ENCODE measurements at places on chromosomes 3 and 15.

- DNase-seq = no peak
Observed at GRCh38 chr3:50028346-50028745, 60.4 kb upstream of the RBM5 start.

DNA sequence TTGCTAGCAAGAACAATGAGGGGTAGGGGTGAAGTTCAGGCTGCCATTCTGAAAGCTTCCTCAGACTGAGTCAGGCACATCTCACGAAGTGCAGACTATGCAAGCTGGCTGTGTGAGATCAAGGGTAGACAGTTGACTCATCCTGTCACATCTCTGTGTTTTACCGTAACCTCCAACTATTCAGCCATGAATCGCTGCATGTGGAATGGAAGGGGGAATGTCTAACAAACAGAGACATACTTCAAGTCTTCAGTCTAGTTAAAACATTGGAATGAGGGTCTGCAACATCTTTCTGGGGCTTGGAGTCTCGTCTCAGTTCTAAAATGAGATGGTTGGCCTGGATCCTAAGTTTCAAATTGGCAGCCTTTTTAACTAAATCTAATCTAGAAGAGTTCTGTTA, 25.9 kb downstream of the AGTR1 start:
- DNase-seq = no peak

DNA sequence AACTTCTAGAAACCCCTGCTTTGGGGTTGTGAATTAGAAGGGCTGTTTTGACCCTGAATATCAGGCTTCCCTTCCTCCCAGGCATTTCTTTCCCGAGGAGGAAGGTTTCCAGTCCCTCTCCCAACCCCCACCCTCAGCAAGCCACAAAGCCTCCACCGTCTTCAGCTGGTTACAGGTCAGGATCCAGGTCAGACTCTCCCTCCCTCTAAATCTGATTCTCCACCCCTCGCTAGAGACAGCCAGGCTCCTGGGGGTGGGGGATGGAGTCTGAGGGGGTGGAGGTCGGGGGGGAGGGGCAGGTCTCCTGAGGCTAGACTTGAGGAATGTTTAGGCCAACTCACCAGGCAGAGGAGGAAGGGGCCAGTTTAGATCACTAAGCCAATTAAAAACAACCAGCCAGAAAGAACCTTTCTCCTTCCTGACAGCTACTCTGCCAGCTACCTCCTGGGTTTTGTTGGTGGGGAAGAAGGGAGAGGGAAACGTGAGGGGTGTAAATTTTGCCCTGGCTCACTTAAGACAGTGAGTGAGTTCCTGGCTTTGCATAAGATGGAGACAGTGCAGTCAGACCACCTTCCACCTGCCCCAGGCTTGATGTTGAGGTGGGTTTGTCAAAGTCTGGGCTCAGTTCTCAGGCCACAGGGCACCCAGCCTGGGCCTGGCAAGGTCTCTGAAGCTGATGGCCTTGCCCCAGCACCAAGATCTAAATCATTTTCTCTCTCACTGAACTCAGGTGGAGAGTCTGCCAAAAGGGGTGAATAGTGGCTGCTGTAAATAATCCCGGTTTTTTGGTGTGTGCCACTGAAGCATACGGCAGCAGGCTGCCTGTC, 19.5 kb downstream of the BMF start:
- no peak for DNase-seq

DNA sequence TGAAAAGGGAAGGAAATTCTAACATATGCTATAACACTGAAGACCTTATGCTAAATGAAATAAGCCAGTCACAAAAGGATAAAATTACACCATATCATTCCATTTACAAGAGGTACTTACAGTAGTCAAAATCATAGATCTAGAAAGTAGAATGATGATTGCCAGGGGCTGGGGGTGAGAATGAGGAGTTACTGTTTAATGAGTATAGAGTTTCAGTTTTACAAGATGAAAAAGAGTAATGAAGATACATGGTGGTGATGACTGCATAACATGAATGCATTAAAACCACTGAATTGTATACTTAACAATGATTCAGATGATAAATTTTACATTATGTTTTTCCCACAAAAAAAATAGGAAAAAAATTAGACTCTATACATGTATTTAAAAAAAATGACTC, 152.6 kb downstream of the SCAPER start:
- DNase-seq = peak; percentile 18

DNA sequence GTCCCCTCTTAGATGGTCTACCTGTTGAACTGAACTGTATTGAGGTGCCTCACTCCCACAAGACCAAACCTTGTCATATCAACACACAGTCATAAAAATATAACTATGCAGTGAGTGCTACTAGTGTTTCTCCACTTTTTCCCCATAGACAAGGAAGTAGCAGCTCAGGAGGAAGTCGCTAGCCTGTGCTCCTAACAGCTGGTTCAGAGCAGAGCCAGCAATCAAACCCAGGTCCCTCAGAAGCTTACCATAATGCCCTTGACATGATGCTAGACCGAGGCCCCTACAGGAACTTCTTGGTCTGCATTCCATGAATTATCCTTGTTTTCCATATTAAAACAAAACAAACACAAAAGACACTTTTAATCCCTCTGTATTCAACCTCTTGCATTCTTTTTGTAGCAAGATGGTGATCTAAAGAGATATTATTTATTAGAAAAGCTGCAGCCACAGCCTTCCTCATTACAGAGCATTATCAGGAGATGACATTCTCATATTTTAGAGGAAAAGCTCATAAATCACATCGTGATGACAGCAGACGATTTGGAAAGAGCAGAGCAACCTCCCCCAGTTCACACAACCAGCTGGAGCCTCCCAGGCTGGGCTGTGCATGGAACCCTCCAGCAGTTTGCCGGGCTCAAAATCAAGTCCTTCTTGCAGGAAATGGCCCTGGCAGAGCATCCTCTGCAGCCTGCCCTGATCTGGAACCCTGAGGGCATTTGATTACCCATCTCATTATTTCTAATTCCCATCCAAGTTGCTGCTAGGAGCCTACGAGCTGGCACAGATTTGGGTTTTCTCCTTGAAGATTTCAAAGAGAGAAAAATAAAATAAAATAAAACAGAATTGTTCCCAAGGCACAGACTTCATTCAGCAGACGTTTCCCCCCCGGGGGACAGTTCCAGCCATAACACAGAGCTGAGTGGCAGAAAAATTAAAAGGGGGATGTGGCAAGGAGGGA, 118.8 kb downstream of the SRGAP3 start:
- DNase-seq = no peak

DNA sequence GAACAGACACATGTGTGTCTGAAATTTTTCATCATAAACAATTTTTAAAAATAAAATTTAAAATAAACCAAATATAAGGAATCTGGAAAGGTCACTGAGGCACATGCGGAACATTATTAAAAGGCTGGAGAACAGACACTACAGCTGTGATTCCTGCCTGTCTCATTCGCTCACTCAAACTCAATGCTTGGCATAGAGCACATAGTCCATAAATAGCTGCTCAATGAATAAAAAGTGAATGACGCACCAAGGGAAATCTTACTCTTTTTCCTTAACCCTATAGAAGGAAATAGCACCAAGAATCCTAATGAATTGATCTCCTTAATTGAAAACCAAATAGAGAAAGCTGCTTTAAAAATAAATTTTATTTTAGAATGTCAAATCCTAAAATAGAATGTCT, 98.4 kb downstream of the FSIP1 start:
- no peak for DNase-seq

DNA sequence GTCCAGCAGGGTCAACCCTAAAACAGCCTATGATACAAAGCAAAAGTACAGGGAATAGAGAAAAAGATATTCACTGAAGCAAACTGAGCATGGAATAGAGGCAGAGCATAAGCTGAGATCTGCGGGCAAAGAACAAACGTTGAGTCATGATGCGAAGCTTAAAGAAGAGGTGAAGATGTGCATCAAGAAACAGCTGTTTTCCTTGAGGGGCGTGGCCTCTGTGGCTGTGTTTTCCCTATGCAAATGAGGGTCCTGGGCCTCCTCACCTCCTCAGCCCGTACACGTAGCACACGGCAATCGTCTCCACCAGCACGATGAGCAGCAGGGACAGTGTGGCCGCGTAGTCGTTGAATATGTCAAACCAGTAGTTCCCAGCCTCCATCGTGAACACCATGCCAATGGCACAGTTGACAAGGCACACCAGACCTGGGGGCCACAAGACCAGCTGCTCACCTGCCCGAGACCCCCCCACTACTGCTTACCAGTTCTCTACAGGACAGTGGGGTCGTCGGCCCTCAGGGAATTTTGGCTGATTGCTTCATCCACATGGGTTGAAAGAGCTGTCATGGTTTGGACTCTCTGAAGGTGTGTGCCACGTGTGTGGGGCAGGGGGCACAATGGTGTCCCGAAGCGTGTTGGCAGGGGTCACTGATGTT, 33.6 kb downstream of the SLC6A20 start:
- DNase-seq = no peak

DNA sequence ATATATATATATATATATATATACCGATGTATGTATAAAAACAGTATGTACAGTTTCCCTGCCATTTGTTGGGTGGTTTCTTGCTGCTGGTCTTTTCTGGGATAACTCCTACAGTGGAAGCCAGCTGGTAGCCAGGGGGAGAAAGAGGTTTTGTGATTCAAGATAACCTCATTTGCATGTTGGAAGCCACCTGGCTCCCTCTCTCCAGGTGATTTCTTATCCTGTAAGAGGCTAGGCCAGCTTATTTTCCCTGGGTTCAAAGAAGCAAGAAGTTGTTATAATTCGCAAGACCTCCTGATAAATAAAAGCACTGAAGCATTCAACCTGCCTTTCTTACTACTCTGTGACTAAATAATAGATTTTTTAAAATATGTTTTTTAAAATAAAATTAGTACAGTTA, 443.3 kb downstream of the VGLL3 start:
- DNase-seq = no peak

DNA sequence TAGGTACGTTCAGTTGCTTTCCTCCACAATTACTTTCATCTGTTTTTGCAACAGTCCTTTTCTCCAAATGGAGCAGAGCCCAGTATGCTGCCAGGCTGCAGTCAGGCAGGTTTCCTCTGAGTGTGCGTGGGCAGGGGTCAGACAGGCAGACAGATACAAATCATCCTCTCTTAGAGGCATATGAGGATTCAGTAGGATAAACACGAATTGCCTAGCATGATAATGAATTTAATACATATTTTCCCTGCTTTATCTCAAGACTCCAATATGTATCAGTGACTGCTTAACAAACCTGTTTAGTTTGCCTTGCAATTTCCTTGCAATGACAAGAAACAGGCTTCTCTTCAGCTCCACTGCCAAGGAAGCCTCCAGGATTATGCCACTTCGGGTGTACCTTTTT, 140.7 kb upstream of the NR2E3 start:
- DNase-seq = no peak

DNA sequence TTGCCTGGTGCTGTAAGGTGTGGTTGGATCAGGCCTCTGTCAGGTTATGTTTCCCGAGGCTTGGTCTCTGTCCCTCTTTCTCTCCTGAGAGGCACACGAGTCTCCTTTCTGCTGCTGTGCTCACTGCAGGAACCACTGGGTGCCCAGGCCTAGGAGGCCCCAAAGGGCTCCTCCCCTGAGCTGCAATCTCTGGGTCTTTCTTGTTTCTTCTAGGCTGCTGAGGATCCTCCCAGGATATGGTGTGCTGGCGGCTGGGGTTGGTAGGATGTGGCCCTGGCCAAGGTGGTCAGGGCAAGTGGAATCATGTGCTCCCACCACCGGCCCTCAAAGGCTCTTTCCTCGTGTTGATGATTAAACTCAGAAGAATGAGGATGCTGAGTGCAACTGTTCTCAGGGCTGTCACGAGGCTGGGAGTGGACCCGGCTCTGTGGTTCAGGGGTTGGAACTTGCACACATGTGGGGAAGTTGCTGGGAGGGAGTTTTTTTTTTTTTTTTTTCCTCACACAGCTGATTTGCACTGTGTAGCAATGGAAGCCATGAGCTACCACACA, 43.6 kb upstream of the CTSH start:
- no peak for DNase-seq

- no peak for DNase-seq
Observed at GRCh38 chr3:123610331-123610730, 25.5 kb upstream of the HACD2 start.

DNA sequence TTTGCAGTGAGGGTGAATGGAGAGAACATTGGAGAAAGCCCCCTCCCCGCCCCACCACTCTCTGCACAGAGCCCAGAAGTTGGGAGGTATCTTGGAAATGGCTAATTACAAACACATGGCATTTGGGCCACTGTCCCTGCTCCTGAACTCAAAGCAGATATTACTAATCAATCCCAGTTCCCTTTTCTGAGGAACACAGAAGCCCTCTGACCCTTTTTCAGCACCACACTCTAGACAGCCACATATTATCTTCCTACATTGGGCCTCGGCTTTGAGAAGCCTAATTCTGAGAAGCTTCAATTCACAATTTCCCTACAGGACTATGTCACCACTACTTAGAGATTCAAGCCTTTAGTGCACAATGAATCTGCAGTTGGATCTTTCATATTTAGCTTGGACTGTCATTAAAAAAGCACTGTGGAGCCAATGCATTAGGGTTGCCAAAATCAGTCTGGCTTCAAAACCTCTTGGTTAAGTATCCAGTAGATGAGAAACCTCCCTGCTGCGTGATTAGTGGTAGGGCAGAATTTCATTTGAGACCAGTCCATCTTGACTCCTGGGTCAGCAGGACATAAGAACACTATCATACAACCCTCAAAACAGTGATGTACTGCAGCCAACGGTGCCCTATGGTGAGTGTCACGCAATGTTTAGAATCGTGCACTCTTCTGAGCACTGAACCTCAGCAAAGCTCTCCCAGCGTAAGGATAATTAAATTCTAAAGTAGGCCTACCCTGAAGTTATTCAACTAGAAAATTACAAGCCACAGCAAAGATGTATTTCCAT, 26.1 kb downstream of the MGLL start:
- no peak for DNase-seq

DNA sequence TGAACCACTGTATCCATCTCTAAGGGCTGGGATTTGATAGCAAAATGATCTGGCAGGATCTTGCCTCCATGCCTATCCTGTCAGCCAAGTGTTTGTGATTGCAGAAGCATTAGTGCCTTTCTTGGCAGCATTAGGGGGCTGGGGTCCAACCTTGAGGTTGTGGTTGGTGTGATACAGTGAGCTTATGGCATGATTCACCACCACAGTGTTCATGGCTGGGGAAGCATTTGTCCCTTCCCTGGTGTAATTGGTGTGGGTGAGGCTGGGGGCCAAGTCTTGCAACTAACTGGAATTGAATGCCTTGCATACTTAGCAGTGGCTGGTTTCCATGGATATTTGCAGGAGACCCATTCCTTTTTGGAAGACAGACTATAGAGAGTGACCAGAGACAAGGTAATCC, 271.0 kb upstream of the TBL1XR1 start:
- DNase-seq = no peak

DNA sequence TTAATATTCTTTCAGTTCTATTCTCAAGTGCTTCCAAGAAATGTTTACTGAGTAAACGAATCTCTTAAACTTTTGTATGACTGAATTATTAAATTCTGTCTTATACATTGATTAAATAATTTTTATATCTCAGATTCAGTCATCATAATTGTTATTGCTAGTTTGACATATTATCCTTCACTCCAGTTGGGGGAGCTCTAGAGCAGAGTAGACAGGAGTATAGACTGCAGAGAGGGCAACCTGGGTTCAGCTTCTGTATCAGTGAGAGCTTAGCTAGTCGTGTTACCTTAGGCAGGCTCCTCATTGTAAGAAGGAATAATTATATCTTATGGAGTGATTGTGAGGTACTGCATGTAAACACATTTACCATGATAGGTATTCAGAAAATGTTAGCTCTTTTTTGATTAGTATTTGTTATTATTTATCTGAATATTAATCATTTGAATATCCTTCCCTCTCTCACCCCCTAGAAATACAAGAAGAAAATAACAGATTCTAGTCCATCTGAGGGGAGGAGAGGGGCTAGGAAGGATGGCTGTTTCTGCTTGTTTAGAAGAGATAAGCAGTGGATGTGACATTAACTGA, 31.0 kb upstream of the ZCWPW2 start:
- peak; percentile 50 for DNase-seq
